ENCODE measurements at places on chromosomes 2 and 18.

GRCh38 chr18:59051470-59052165 lies 88.1 kb upstream of the SEC11C start:
- DNase-seq: no peak

GRCh38 chr2:223316342-223316741 lies 264.4 kb downstream of the KCNE4 start:
- no peak for DNase-seq

DNA sequence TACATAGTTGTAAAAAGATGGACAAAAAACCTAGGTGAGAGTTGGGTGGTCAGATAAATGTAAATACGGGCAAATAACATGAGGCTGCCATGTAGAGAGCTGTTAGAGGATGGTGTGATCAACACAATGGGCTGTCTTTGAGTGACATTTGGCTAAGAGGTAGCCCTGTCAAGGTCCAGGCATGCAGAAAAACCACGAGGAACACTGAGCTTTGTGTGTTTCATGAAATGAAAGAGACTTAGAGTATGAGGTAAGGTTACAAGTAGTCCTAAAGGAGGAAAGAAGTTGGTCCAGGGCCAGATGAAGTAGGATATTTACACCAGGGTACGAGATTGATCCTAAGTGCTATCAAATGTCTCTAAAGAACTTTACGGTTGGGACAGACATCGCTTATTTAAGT lies 160.9 kb downstream of the RDH14 start:
- no peak for DNase-seq

GRCh38 chr2:28631514-28632206 lies 120.0 kb upstream of the PPP1CB start:
- DNase-seq: no peak

GRCh38 chr2:4895371-4895770 lies 796.8 kb upstream of the SOX11 start:
- no peak for DNase-seq

DNA sequence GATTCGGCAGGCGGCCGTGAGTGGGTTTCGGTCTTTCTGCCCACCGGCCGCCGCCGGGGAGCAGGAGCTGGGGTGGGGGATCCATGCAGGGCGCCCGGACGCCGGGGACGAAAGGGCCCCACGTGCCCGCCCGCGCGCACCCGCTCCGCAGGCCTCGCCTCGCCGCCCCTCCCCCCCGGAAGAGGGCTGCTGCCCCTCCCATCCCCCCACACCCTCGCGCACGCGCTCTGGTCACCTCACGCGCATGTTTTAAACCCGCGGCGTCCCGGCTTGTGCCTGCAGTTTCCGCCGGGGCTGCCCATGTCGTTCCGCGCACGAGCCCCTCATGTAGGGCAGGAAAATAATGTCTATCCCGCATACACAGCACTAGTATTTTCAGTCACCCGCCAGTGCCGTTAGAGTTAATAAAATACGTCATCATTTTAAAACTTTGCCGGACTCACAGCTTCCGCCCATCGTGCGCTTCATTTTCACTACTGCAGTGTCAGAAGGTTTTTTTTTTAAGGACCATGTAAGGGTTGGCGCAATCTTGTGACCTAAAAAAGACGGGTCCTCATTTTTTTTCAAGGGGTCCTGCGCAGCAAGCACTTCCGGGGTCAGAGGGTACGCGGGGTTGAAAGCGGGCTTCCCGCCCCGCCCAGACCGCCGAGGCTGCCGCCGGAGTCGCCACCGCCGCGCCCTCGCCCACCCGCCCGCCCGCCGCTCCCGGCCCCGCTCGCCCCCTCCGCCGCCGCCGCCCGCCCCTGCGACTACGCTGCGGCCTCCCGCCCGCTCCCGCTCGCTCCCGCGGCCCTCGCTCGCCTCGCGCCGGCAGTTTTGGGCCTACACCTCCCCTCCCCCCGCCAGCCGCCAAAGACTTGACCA lies at the start of gene PCBP1:
Gene PCBP1 (plus strand): TSS at position 640 of the 864 bp plus-strand sequence. CDS start 267 bp downstream, outside the sequence.
- peak; percentile 96 for DNase-seq

DNA sequence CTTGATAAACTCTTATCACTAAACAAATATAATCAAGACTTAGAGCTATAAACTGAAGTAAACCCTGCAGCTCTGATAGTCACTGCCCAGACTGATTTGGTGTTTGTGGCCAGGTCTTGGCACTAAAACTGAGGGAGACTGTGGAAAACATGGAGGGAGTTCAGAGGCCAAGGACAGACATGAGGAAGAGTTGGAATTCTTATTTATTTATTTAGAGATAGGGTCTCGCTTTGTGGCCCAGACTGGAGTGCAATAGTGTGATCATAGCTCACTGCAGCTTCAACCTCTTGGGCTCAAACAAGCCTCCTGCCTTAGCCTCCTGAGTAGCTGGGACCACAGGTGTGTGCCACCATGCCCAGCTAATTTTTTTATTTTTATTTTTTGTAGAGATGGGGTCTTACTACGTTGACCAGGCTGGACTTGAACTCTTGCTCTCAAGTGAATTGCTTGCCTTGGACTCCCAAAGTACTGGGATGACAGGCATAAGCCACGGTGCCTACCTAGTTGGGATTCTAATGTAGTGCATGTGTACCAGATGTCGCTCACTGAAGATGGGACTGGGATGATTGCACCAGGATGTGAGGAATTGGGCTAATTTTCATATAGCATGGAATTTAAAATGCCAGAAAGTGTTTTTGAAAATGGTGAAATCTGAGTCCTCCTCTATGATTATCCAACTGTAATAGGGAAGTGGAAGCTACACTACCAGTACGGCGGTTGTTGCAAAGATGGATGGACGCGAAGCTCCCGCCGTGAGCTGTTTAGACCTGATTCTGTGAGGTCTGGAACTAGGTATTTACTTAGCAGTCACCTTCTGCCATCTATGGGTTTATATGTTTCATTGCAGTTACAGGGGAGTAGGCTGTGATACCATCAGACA lies 52.7 kb upstream of the CTLA4 start:
- DNase-seq: peak; percentile 70

GRCh38 chr2:36544638-36545338 lies 53.2 kb downstream of the FEZ2 start:
- no peak for DNase-seq

GRCh38 chr2:149658553-149658952 lies 71.0 kb upstream of the MMADHC start:
- no peak for DNase-seq
